ENCODE measurements at places on chromosomes 16 and 17.

- DNase-seq: peak; percentile 67
Measured at GRCh38 chr16:49592546-49593423, 219.2 kb downstream of the C16orf78 start.

DNA sequence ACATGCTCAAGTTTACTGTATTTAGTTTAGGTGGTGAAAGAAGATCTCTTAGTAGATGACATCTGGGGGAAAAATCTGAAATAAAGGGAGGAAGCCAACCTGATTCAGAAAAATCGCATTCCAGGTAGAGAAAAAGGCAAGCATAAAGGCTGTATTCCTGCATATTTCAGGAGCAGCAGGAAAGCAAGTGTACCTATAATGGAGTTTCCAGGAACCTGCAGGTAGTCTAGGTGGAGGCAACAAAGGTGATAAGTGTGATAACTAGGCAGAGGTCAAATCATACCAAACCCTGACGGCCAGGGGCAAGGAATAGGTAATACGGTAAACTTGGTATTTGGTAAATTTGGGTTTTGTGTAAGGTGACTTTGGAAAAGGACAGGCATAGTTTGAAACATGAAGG is 132.8 kb upstream of the GOT2 start:
- DNase-seq: no peak

DNA sequence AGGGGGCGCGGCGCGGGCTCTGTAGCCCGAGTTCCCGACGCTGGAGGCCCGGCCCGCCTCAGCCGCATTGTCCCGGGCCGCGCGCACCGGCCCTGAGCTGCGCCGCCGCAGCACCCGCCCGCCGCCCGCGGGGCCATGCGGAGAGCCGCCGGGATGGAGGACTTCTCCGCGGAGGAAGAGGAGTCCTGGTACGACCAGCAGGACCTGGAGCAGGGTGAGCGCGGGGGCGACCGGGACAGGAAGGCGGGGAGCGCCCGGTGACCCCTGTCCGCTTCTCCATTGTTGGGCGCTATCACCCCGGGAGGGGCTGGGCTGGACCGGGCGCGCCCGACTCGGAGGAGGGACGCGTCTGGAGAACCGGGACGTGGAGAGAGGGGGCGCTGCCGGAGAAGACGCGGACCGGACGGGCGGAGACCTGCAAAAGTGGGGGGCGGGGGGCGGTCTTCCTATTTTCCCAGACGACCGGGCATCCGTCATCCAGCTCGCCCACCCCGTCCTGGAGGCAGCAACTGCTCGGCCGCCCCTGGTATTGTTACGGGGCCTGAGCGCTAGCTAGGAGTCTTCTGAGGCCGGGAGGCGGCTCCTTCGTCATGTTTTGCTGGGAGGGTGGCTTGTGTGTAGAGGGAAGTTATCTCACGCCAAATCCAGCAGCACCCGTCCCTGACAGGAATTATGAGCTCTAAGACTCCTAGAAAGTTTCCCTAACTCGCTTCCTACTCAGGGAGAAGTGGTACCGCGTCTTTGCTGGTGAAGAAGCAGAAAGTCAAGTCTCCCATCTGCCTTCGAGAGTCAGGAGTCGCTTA is 678 bp downstream of the CDR2L start:
- peak; percentile 46 for DNase-seq

GRCh38 chr16:67191995-67192681 is at the start of gene E2F4:
Gene E2F4 (plus strand): TSS chr16:67192155. CDS start chr16:67192228, 73 bp downstream.
- peak; percentile 97 for DNase-seq

DNA sequence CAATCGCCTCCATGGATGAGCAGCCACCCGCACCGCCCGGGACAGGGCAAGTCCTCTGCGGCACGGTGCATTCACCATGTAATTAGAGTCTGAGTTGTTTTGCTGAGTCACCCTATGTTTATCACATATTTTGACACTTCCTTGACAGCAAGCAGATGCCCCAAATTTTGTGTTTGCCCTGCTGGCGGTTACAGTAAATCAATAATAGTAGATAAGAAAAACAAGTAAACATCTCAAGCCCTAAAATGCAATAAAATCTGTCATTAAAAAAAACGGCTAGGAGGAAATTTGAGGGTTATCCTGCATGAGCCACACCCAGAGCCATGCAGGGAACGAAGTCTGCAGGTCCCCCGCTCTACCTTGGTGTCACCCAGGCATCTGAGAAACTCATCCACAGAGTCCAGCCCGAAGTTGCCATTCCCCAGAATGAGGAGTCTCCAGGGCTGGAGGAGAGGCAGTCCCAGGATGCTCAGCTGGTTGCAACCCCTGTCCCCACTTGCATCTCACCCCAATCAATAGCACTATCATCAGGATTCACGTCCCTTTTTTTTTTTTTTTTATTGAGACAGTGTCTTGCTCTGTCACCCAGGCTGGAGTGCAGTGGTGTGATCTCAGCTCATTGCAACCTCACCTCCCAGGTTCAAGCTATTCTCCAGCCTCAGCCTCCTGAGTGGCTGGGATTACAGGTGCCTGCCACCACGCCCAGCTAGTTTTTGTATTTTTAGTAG is 16.5 kb upstream of the ST6GALNAC1 start:
- peak; percentile 85 for DNase-seq

DNA sequence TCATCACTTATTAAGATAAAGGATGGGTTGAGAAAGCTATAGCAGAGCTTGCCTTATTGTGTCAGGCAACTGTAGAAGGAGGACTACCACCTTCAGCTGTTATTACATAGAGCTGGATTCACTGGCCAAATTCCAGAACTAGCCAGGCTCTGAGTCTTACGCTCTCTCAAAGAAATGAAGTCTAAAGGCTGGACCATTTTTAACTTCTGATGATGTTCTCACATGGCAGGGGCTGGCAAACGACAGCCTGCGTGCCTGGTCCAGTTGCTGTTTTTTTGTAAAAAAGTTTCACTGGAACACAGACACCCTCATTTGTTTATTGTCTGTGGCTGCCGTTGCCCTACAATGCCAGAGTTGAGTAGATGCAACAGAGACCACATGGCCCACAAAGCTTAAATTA is 21.2 kb downstream of the TRAF4 start:
- DNase-seq: no peak

DNA sequence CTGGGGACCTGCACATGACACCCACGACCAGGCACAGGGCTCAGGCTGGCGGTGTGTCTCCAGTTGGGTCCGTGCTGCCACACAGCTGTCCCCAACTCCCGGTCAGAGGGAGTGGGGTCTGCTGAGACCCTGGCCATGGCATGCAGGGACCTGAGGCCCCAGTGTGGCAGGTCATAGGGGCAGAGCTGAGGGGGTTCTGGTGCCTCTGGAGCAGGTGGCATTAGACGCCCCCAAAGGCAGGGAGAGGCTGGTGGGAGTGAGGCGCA is 4.2 kb downstream of the NUBP2 start:
- no peak for DNase-seq

GRCh38 chr17:33046361-33047255 is 55.0 kb downstream of the SPACA3 start:
- no peak for DNase-seq
